CD8-positive, alpha-beta memory T cell (primary cell): ENCODE measurements at places on chromosomes 7 and 10. TPM values are rescaled to one million over a fixed set of nuclear protein-coding genes. Genes with fewer than 3 reads are reported as not detected.

The ADRA2A gene
- not detected for total RNA-seq

The IFIT1 gene
- total RNA-seq: 0.39 TPM

The SP4 gene
- 20.0 TPM for total RNA-seq

The THNSL1 gene
- 10.6 TPM for total RNA-seq

The CLRN3 gene
- not detected for total RNA-seq

The CYP26C1 gene
- total RNA-seq: not detected

The STAMBPL1 gene
- 24.7 TPM for total RNA-seq

The ZNF485 gene
- total RNA-seq: 7.6 TPM

The PNLIPRP2 gene
- not detected for total RNA-seq

The FKBP6 gene
- total RNA-seq: not detected

GRCh38 chr7:131518626-131519025, 37.8 kb downstream of the PODXL start:
- DNase-seq: no peak

DNA sequence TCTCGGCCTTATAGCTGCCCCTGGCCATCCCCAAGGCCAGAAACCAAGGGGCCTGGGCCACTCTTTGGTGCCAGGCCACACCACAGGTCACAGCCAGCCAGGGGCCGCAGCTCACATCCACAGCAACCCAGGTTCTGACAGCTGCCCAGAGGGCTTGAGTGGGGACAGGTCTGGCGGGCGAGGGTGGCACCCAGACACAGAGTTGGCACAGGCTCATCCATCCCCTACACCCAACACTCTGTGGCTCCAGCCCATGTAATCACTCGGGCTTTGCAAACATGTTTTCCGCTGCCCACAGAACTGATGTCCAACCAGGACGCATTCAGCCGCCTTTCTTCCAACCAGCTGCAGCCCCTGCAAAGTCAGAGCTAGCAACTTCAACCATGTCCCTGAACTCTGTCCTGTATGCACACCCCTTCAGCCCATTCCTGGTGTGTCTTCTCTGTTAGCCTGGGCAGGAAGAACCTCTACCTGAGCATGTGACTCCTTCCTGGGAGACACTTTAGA, 57.7 kb upstream of the PPP2R2D start:
- DNase-seq: no peak

DNA sequence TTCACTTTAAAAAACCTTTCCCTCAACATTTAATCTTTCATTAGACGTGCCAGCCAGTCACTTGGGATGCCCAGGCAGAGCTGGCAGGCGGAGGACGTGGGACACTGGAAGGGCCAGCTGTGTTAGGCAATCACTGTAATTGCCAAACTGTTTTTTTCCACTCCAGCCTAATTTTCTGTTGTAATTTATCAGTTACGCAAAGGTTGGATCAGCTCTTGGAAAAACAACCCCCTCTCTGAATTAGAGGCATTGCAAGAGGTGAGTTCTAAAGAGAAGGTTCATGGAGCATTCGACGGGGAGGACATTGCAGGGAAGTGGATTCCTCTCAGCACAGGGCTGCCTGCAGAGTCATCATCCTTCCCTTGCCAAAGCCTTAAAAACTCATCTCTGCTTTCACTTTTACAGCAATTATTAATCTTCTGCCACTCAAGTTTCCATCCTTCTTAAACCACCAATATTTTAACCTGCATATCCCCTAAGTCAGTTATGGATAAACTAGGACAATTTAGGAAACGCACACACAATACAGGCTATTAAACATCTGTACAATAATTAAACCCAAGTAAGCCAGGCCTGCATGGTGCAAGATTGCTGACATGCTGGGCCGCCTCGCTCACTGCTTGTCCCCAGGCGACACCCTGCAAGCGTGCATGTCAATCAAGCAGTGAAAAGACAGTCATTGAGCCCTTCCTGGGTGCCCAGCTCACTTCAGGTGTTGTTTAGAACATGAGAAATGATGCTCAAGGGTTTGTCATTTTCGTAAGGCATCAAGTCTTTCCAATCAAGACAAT, 272.3 kb upstream of the RNF32 start:
- DNase-seq: no peak

GRCh38 chr7:24733414-24734060, 23.7 kb downstream of the GSDME start:
- no peak for DNase-seq

DNA sequence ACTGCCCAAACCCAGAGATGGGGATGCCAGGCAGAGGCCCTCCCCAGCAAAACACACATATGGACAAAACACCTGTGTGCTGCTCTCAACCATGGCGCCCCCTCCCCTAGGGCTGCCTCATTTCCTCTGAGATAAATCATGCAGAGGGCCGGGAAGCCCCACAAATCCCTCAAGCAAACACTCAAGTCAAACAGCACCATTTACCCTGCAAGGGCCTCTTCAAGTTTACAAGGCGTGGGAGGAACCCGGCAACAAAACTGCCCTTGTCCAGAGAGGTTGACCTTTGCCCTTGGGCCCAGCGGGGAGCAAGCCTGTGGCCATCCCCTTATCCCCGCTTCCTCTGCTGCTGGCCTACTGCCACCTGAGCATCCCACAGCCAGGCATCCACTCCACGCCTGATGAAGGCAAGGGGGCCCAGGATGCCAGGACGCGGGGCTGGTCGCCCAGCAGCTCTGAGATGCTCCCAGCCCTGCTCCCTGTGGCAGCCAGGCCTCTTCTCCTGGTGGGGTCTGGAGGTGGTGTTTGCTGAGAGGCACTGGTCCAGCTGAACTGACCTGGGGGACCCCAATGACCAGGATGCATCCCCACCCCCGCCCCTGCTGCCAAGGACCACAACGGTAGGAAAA, 77.4 kb downstream of the DLG5 start:
- no peak for DNase-seq

- peak; percentile 42 for DNase-seq
Measured at GRCh38 chr10:26486990-26487850, 49.1 kb downstream of the APBB1IP start.

- DNase-seq: no peak
Measured at GRCh38 chr7:151146761-151147160, 20.7 kb downstream of the GBX1 start.

GRCh38 chr7:129332254-129333035, 101.8 kb upstream of the STRIP2 start:
- DNase-seq: no peak

GRCh38 chr10:69503896-69504265, 52.6 kb downstream of the TSPAN15 start:
- no peak for DNase-seq

- no peak for DNase-seq
Measured at GRCh38 chr10:126098226-126098581, 201.8 kb downstream of the FANK1 start.

- no peak for DNase-seq
Measured at GRCh38 chr7:142030294-142030693, 34.6 kb downstream of the MGAM start.

GRCh38 chr10:124083740-124084397, 9.5 kb downstream of the CHST15 start:
- no peak for DNase-seq

- DNase-seq: no peak
Measured at GRCh38 chr7:104960741-104961448, 53.1 kb upstream of the KMT2E start.

DNA sequence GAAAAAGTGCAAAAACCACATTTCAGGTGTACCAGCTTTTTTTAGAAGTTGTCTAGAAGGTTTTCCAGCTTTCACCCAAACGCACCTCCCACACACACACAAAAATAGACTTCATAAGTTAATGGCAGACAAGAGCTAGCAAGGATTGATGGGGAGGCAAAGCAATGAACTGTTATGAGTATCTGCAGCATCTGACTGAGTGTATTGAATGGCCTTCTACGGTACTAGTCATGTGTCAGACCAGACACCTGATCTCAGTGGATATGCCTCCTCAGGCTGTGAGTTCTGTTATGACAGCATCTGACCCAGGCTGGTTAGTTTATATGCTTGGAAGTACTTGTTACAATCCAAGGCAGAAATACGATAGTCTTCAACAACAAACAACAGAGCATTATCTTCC, 406.1 kb upstream of the AUTS2 start:
- DNase-seq: no peak

- DNase-seq: no peak
Measured at GRCh38 chr10:21506351-21506750, 19.1 kb downstream of the SKIDA1 start.
